ENCODE measurements at places on chromosomes 6 and 20.
A peak's percentile ranks its signal among the peaks of the same experiment; 100 is the strongest.

- peak; percentile 86 for DNase-seq
Measured at GRCh38 chr6:144013486-144013909, 5.4 kb upstream of the PLAGL1 start.

DNA sequence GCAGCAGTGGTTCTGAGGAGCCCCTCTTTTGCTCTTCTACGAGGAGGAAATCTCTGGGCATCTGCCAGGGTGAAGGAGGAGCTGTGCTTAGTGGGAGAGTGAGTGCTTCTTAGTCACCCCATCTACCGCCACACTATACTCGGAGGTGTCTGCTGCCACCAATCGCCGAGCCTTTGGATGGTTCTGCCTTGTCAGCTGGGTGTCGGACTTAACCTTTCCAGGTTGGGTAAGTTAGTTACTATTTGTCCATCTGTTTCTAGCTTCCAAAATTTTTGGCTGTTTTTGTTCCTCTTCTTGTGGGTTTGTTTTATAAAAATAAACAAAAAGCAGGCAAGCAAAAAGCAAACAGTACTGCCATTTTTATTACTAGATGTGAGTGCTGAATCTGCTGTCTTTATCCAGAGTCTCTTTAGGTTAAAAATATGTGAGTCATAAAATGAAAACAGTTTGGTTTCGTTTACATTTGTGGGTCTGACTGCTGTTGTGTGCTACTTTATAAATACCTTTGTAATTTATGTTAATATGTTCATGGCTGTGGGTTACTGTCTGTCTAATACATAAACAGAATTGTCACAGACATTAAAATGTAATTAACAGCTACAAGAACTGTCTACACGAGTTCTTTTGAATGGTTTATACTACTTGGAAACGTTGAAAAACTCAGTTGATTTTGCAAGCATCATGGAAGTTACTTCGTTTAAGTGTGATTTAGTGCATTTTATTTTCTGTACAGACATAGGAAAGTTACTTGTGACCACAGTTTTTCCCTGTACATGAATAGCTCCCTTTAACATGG, 89.2 kb downstream of the ARID1B start:
- peak; percentile 59 for DNase-seq

DNA sequence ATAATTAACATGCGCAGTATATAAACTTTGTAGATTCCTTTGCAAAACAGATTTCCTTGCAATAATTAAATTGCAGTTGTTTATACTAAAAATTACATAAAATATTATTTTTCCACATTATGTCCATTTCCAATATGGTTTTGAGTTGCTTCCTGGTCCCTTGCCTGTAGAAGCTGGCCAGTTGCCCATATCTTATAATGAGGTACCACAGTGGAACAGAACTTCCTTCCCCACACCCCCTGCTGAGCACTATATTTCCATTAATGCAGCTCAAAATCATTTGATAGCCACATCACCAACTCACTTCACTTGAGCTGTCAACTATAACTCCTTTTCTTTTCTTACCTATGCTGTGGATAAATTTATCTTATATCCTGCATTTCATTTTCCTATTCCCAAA, 194.6 kb downstream of the DST start:
- no peak for DNase-seq

- no peak for DNase-seq
Measured at GRCh38 chr20:48278961-48279481, 493.7 kb upstream of the SULF2 start.

- DNase-seq: no peak
Measured at GRCh38 chr6:55729665-55730064, 145.7 kb downstream of the BMP5 start.

- DNase-seq: no peak
Measured at GRCh38 chr6:138945354-138945753, 42.7 kb downstream of the REPS1 start.

DNA sequence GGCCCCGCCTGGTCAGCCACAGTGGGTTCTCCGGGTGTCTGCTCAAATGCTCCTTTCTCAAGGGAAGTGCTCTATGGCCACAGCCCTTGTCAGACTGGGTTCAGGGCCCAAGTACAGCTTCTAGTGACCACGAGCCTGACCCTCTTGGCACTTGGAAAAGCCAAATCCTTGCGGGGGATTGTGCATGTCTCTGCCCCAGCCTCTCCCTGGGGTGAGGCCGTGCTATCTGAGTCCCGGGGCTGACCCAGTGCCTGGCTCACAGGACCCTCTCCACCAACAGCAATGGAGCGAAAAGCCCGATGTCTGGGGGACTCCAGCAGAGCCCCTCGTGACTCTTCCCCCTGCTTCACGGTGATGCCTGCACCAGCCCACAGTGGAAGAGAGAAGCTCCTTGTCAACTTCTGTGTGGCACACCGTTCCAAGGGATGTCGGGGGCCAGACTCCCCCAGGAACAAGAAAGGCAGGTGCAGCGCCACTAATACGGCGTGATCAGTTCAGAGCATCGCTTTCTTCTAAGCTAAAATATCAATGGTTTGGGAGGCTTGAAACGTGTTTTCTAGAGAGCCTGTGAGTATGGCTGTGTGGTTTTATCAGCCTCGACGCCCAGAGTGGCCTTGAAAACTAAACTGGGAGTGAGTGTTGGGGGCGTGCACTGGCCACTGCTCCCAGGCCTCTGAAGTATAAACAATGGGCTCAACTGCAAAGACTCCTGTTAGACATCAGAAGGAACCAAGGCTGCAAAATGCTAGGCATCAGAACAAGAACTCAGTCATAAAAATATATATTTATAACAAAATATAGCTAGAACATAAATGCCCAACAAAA, 51.9 kb downstream of the DLL1 start:
- no peak for DNase-seq

DNA sequence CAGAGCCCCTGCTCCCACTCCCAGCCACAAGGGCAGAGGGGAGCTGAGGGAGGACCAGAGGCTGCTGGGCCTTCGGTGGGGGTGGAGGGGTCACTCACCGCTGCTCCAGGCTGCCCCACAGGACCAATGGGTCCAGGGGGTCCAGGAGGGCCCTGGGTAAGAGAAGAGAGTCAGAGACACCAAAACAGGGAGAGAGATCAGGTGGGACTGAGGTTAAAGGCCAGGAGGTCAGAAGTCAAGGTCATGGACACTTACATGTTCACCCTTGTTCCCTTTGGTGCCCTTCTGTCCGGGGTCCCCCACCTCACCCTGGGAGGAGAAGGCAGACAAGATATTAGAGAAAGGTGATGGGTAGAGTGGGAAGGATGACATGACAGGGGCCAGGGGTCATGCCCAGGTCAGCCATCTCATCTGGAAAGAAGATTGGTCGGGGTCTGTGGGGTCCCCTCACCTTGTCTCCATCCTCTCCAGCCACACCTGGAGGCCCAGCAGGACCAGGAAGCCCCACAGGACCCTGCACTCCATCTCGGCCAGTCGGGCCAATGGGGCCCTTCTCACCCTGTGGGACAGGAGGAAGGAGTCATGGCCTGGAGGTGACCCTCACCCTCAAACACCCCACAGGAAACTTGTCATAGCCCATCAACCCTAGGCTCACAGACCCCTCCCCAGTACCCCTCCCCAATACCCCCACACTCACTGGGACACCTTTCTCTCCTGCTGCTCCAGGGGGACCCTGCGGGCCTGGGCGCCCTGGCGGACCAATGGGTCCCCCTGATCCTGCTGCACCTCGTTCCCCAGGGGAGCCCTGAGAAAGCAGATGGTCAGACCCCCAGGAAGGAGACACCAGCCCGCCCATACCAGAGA, 21.0 kb downstream of the COL11A2 start:
- DNase-seq: no peak

DNA sequence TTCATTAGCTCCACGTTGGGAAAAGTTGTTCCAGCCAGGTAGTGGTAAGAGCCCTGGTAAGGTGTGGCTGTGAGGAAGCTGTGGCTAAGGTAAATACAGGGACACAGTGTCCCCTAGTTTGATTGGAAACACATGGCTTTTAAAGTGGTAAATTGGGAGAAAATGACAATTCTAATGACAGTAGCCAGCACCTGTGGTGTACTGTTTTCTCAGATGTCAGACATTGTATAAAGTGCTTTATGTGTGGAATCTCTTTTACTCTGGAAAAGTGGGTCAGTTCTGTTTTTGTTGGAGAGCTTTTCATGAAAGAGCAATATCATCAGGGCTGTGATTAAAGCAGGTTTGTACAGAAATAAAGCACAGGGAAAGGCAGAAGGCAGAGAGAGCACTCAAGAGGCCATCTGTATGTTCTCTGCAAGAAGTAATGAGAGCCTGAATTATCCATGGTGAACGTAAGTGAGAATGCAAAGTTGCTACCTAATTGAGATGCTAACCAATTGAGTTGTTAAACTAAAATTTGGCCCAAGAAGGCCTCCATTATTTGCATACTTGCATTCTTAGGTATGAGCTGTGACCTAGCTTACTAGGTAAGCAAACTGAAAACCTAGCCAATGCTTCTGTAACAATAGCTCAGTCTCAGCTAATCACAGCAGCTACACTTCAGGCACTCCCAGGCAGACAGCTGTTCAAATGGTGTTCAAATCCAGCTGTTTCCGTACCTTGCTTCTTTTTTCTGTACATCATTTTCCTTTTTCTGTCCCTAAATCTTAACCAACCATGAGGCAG, 28.2 kb downstream of the MRAP2 start:
- no peak for DNase-seq

DNA sequence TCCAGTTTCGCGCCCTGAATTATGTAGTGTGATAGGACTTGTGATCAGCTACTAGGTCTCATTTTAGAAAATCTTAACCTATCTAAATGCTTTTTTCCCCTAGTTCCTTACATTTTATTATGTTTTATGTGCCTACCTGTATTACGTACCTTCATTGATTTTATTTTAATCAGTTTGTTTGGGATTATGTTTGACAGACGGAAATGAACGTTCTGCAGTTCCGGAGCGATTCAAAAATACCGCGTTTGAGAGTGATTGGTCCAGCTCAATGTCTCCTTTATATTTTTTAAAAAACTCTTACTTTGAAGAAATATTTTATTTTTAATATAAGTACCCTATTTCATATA, 114.3 kb upstream of the BTN3A2 start:
- no peak for DNase-seq

- peak; percentile 21 for DNase-seq
Measured at GRCh38 chr20:63738687-63739129, 868 bp upstream of the SLC2A4RG start.

DNA sequence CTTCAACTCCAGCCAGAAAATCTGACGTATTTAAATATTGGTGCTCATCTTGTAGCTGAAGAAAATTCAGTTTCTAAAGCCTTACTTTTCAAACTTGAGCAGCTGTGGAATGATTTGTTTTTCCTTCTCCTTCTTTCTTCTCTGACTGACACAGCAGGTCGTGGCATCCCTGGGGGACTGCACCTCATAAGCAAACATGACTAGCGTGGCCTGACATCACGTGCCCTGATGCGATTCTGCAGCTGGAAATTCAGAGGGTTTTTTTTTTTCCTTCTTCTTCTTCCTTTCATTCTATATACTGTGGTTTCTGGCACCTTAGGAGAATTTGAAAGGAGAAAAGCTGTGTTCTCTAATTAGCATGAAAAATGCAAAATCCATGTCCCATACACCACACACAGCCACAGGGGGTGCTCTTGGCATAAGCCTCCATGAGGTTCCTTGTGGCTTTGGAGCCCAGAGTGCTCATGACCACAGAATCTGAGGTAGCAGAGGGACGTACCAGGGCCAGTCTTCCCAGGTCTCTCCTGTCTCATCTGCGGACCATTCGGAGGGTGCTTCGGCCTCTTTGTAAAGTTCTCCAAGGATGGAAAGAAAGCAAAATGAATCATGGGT, 258.5 kb upstream of the CDH4 start:
- DNase-seq: peak; percentile 2

GRCh38 chr20:34850969-34851368, 21.7 kb downstream of the GGT7 start:
- DNase-seq: no peak

- no peak for DNase-seq
Measured at GRCh38 chr20:58407966-58408557, 19.0 kb downstream of the VAPB start.

DNA sequence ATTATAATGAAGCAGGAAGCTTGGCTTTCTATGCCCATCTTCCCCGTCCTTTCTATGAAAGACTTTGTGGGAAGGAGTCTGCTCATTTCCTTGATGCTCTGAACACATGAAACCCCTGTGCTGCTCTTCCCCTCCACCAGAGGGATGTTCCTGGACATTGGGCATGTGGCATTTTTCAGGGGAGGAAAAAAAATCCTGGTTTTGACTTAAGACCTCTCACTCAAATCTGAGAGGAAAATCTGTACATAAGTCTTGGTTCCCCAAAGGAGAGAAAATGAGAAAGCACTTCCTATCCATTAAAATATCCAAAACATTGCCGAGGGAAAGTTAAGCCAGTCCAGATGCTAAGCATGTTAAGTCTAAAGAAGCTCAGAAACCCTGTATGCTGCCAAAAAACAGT, 393.0 kb downstream of the PAX1 start:
- no peak for DNase-seq
